Naive B cell (primary cell): ENCODE measurements at places on chromosomes 3 and 15.
A peak's percentile ranks its signal among the peaks of the same experiment; 100 is the strongest.

GRCh38 chr3:113286524-113286923, 75.2 kb downstream of the BOC start:
- no peak overlapping the region for H3K27ac ChIP-seq
- no peak for DNase-seq
- H3K4me1 ChIP-seq = no peaks in the 10 kb centered on the region
- no peaks in the 10 kb centered on the region for H3K36me3 ChIP-seq

- no peak overlapping the region for H3K27ac ChIP-seq
- no peaks in the 10 kb centered on the region for H3K36me3 ChIP-seq
- no peak for DNase-seq
- H3K4me1 ChIP-seq = no peaks in the 10 kb centered on the region
- no peak overlapping the region for H3K4me3 ChIP-seq
Observed at GRCh38 chr15:87522997-87523396, 733.5 kb downstream of the NTRK3 start.

- no peak for DNase-seq
- no peaks in the 10 kb centered on the region for H3K36me3 ChIP-seq
- no peaks in the 10 kb centered on the region for H3K4me1 ChIP-seq
Observed at GRCh38 chr15:62121273-62122015, 43.6 kb downstream of the C2CD4B start.

GRCh38 chr3:147410526-147411237, 1.5 kb downstream of the ZIC1 start:
- H3K27me3 ChIP-seq = peaks cover 79% of the 10 kb centered on the region
- H3K27ac ChIP-seq = peak overlapping the region; percentile 81
- peaks cover 4% of the 10 kb centered on the region for H3K36me3 ChIP-seq

- no peaks in the 10 kb centered on the region for H3K4me1 ChIP-seq
- H3K36me3 ChIP-seq = no peaks in the 10 kb centered on the region
- H3K27ac ChIP-seq = no peak overlapping the region
- no peaks in the 10 kb centered on the region for H3K27me3 ChIP-seq
Observed at GRCh38 chr3:76991165-76991564, 48.7 kb upstream of the ROBO2 start.
